ENCODE measurements at places on chromosomes 7 and 10. TPM values are rescaled to one million over a fixed set of nuclear protein-coding genes. Genes with fewer than 3 reads are reported as not detected.

Gene PKD2L1
- 0.14 TPM for polyA plus RNA-seq

Gene EGR2
- 2.3 TPM for polyA plus RNA-seq

Gene CALML3
- polyA plus RNA-seq: 0.79 TPM

Gene OPN1SW
- 2.5 TPM for polyA plus RNA-seq

- DNase-seq: no peak
These were observed 9.1 kb downstream of the TMEM270 start for GRCh38 chr7:73870041-73870492.

DNA sequence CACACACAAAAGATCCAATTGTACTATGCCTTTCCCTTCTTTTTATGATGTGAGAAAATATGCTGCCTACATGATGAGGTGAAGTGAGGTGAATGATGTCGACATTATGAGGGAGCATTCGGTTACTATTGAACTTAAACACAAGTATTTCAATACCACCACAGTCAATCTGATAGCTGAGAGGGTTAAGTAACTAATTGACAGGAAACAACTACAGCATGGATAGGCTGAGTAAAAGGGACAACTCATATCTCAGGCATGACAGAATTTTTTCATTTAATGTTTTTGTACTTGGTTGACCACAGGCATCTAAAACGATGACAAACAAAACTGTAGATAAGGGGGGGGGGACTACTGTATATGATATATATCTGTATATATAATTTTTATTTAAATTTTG is 488.9 kb downstream of the SH2D4B start:
- DNase-seq: no peak

DNA sequence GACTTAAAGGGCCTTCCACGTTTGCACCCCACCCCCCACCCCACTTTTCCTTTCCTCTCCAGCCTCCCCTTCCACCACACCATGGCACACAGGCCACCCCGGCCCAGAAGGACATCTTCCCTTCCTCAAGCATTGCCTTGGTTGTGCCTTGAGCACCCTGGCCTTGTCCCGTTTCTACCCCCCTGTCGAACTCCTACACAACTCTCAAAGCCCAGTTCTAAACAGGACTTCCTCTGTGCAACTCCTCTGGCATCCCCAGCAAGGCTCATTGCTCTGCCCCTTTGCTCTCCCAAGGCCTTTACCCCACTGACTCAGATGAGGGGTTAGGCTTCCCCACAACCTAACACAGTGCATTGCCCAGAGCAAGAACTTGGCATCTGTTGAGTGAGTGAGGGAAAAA is 136.1 kb downstream of the HERPUD2 start:
- DNase-seq: no peak

DNA sequence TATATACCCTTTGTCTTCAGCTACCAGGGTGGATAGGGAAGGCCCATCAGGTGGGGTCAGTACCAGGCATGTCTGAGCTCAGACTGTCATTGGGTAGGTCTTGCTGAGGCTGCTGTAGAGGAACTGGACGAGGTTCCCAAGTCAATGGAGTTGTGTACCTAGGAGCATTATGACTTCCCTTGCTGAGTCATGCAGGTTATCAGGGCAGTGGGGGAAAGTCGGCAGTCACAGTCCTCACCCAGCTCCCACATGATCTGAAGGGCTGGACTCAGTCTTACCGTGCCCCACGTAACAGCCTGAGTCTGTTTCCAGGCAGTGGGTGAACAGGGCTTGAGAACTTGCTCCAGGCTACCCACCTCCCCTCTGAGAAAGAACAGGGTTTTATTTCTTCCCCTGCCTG is 260.8 kb upstream of the COBL start:
- DNase-seq: no peak

GRCh38 chr7:142807855-142808460 is 37.2 kb downstream of the PRSS2 start:
- no peak for DNase-seq

DNA sequence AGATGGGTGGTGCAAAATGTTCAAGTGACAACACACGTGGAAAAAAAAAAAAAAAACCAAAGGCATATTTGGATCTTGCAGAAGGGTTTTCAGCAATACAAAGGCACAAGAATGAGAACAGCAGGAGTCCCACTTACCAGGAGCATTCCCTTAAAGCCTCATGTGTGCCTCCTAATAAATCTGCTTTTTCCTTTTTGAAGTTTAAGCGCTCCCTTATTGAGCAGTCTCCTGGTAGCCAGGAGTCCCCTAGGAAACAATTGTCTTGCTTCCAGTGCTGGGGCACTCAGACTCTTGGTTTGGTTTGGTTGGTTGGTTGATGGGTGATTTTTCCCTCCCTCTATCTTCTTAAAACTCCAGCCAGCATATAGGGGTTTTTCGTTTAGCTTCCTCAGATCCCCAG is 321.8 kb upstream of the NFE2L3 start:
- no peak for DNase-seq

- no peak for DNase-seq
These were observed 48.3 kb downstream of the BAIAP2L1 start for GRCh38 chr7:98352621-98353020.

- no peak for DNase-seq
These were observed 43.1 kb upstream of the EMX2 start for GRCh38 chr10:117499248-117500105.

GRCh38 chr7:132735476-132735875 is 159.2 kb upstream of the PLXNA4 start:
- DNase-seq: no peak

DNA sequence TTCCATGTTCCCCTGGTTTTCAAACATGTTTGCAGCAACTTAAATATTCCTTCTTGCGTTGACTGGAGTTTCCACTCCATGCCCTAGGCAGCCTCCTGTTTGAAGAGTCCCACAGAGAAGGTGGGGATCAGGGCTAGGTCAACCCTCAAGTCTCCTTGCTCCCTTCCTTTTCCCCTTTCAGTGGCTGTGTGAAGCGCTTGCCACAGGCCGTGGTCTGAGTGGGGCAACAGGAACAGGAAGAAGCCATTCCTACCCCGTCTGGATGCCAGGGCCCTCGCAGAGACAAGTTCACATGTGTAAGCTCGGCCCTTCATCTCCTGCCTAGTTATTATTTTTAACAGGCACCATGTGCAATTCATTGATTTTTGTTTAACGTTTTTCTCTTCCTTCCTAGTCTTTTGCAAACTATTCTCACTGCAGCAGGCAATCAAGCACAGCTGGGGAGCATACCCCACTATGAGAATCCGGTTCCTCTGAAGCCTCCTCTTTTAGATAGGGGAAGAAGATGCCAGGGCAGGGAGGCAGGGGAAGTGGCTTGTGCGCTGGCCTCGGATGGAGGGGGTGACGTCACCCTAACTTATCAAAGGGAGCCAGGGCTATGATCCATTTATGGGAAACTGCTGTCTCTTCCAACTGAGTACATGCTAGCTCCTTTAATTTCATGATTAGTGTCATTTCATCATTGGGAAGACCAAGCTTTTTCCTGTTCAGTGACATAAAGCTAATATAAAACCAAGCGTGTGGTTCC is 64.2 kb downstream of the PRLHR start:
- DNase-seq: peak; percentile 39

DNA sequence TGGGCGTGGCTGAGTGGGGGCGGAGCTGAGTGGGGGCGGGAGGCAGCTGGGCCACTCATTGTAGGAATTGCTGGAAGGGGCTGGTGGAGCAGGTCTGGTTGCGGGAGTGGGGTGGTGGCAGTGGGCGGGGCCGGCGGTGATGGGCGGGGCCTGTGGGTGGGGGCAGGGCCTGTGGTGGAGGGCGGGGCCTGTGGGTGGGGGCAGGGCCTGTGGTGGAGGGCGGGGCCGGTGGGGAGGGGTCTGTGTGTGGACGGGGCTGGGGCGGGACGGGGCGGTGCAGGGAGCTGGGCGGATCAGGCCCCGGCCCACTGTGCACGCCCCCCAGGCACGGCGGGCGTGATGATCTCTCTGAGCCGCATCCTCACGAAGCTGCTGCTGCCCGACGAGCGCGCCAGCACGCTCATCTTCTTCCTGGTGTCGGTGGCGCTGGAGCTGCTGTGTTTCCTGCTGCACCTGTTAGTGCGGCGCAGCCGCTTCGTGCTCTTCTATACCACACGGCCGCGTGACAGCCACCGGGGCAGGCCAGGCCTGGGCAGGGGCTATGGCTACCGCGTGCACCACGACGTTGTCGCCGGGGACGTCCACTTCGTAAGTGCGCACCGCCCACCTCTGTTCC is 14.0 kb downstream of the SLC29A4 start:
- DNase-seq: no peak

Data from muscle of leg (tissue), 16 donors.